ENCODE measurements at places on chromosomes 1 and 21.

DNA sequence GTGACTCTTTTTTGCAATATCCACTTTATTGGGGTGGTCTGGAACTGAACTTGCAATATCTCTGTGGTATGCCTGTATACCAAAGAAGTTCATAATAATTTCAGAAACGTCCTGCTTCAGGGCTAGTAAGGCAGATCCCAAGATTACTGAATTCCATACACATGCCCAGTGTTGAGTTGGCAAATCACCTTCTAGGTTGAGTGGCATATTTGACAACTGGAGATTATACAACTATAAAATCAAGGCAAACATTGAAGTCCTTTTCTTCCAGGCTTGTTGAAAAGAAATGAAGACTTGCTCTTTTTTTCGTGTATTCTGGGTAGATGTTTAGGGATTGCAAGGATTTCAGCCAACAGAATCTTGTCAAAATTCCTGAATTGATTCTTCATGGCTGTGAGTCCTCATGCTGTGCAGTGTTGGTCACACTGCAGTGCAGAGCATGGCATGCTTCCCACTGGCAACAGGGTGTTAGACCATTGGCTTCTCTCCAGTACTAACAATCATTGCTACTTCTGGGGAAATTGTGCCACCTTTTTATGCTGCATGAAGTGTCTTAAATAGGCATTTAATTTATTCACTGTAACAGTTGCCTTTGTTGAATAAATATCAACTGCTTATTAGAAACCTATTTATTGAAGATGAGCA lies 367.1 kb upstream of the ADGRL4 start:
- no peak for DNase-seq

DNA sequence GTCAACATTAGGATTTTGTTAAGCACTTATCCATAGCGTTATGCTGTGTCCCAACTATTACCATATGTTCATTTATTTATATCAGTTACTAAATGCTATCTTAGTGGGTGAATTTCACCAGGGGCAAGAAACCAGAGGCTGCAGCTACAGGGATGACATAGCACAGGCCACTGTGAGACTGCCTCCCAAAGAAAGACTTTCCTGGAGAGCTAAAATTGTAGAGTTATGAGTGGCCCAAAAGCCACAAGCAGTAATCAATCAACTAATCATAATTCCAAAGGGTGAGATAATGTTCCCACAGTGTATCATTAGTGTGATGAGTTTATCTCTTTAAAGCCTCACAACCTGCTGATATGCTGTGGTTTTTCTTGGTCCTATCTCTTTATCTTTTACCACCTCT lies 3.8 kb upstream of the TGFB2 start:
- DNase-seq, result no peak

GRCh38 chr1:220007438-220007837 lies 38.9 kb downstream of the EPRS1 start:
- no peak for DNase-seq

DNA sequence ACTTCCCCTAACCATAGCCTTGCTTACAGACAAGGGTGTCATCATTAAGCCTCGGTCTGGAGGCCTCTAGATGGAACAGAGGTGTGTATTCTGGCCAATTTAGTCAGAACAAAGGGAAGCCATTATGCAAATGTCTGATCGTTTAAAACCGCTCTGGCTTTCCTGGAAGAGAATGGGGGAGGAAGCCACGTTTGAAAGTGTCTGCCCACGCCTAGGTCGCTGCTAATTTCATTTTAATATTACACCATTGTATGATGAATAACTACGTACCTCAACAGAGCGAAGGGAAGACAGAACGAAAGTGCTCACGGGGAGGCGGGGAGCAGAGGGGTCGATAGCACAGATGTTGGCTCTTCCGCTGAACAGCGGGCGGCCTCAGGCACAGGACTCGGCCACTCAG lies 41.1 kb upstream of the CSF3R start:
- no peak for DNase-seq

- no peak for DNase-seq
These were observed 6.7 kb downstream of the LDLRAP1 start for GRCh38 chr1:25550155-25550506.

GRCh38 chr1:165075725-165076370 lies 280.7 kb downstream of the LMX1A start:
- DNase-seq, result peak; percentile 2

- no peak for DNase-seq
These were observed 162.9 kb upstream of the GJB5 start for GRCh38 chr1:34591751-34592629.

DNA sequence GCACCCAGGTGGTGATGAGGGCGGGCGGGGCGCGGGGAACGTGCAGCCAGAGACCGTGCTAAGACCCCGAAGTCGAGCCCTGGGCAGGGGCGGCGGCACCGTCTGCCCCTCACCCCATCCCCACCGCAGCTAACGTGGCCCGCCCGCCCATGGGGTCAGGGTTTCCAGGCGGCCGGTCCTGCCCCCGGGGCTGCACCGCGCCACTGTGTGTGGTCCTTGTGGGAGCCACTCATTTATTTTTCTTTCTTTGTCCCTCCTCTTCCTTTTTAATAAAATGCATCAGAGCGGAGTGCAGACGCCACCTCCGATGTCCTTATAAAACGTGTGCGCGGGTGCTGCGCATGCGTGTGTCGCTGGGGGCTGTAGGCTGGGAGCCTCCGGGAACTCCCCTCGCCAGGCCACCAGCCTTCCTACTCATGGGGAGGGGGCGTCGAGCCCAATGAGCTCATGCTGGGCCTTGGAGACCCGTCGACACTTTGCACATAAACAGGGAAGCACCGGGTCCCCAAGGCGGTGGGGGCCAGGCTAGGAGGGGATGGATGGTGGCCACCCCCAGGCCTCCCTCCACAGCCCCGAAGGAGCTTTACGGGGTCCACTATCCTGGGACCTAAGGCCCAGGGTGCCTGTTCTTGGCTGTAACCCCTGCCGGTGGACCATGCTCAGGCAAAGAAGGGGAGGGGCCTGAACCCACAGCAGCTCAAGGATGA lies 59.9 kb downstream of the WNT9A start:
- no peak for DNase-seq

Measured in hypothalamus (tissue), 51 donors.